ENCODE measurements at places on chromosomes 13 and 19. TPM values are rescaled to one million over a fixed set of nuclear protein-coding genes. Genes with fewer than 3 reads are reported as not detected.
A peak's percentile ranks its signal among the peaks of the same experiment; 100 is the strongest.

- no peak overlapping the region for H3K27ac ChIP-seq
- no peaks in the 10 kb centered on the region for H3K27me3 ChIP-seq
- no peak overlapping the region for H3K4me3 ChIP-seq
- no peaks in the 10 kb centered on the region for H3K36me3 ChIP-seq
- no peaks in the 10 kb centered on the region for H3K4me1 ChIP-seq
- DNase-seq: no peak
Measured at GRCh38 chr13:35449821-35450220, 26.7 kb downstream of the MAB21L1 start.

DNA sequence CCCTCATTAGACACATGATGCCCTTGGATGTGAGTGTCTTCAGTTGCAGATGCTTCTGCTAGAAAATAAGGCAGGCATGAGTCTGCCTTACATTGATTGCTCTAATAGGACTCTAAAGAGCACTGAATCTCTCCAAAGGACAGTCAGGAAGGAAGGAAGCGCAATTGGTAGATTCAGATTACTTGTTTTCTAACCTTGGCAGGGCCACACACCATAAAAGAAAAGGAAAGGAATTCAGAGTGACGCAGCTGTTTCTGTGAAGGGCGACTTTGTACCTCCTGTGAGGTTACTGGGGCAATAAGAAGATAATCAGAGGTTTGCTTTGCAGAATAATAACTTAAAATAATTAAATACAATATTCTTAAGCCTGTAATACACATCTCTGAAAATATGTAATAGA lies 48.0 kb downstream of the FRY start:
- no peak overlapping the region for H3K4me3 ChIP-seq
- H3K27me3 ChIP-seq: no peaks in the 10 kb centered on the region
- no peak for DNase-seq
- H3K36me3 ChIP-seq: no peaks in the 10 kb centered on the region

DNA sequence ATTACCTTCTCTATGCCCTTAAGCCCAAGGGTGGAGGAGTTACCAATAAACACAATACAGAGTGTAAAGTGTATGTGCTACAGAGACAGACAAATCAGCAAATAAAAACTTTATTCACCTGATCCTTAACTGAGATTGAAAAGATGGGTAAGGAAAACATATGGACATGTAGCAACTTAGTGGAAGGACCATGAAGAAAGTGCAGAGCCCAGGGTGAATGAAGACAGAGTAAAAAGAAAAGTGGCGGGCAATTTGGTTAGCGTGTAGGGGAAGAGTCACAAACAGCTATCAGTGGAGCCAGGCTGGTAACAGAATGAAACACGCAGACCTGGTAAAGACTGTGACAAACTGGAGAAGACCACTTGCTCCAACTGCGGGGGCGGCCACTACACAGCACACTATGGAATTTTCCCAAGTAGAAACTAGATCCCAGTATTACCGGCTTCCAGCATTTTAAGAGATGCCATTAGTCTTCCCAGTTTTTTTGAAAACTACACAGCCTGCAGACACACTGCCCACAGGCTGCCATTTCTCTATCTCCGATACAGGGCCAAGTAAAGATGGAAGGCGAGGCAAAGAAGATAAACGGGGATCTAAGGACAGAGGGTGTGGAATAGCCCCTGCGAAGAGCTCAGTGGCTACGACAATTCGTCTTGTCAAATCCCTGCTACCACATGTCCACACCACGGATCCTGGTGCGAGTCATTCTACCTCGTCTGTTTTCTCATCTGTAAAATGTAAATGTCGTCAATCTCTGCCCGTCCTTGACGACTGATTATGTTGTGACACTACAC lies 1.2 kb downstream of the UQCRFS1 start:
- no peaks in the 10 kb centered on the region for H3K36me3 ChIP-seq
- H3K27me3 ChIP-seq: no peaks in the 10 kb centered on the region
- H3K27ac ChIP-seq: peak overlapping the region; percentile 97
- DNase-seq: no peak
- peaks cover 14% of the 10 kb centered on the region for H3K4me1 ChIP-seq
- H3K4me3 ChIP-seq: peak overlapping the region; percentile 98

DNA sequence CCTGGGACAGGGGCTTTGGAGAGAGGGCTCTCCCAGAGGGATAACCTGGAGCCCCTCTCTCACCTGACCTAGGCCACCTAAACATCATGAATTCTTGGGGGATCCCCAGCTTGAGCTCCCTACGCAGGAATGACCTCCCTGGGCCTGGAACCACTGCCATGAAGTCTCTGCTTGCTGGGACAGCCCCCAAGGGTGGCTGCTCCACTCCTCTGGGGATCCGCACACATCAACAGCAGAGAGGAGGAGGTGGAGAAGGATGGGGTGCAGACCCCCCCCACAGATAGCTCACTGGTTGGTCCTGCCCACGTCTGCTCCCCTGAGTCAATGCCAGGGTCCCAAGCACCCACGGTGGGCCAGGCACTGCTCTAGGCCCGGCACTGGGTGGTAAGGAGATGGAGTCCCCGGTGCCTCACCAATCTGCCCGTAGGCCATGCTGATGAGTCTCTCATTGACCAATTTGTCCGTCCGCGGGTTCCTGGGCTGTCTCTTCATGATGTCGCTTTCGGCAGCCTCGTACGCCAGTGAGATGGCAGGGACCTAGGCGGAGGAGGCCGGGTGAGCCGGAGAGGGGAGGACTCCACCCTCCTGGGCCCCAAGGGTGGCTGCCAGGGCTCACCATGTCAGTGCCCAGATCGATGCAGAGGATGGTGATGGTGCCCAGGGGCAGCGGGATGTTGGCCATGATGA lies 10.8 kb upstream of the RABAC1 start:
- no peaks in the 10 kb centered on the region for H3K4me1 ChIP-seq
- H3K27me3 ChIP-seq: no peaks in the 10 kb centered on the region
- no peaks in the 10 kb centered on the region for H3K36me3 ChIP-seq
- DNase-seq: no peak

DNA sequence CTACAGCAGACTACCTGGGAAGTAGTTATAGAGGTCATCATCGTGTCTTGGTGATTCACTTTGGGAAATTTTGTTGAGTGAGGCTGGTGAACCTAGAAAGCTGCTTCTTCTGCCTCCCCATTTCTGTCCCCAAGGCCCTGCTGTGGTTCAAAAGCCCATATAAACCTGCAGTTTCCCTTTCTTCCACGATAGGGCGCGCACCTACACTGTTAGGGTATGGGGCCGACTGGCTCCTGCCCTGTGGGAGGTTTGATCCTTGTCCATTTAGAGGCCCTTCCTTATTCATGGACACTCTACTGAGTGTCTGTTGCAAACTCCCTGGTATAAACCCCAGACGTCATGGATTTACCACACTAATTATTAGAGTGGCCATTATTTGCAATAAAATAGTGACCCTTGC lies 191.8 kb downstream of the GGACT start:
- H3K4me3 ChIP-seq: no peak overlapping the region
- no peaks in the 10 kb centered on the region for H3K36me3 ChIP-seq
- no peaks in the 10 kb centered on the region for H3K27me3 ChIP-seq
- no peak for DNase-seq

GRCh38 chr19:37691881-37692504 lies 27.6 kb downstream of the ZNF607 start:
- peak overlapping the region; percentile 76 for H3K4me3 ChIP-seq
- no peaks in the 10 kb centered on the region for H3K36me3 ChIP-seq
- DNase-seq: peak; percentile 90

- no peaks in the 10 kb centered on the region for H3K36me3 ChIP-seq
- no peak overlapping the region for H3K27ac ChIP-seq
- DNase-seq: no peak
- no peak overlapping the region for H3K4me3 ChIP-seq
- no peaks in the 10 kb centered on the region for H3K4me1 ChIP-seq
Measured at GRCh38 chr13:47798906-47799305, 202.2 kb downstream of the SUCLA2 start.

DNA sequence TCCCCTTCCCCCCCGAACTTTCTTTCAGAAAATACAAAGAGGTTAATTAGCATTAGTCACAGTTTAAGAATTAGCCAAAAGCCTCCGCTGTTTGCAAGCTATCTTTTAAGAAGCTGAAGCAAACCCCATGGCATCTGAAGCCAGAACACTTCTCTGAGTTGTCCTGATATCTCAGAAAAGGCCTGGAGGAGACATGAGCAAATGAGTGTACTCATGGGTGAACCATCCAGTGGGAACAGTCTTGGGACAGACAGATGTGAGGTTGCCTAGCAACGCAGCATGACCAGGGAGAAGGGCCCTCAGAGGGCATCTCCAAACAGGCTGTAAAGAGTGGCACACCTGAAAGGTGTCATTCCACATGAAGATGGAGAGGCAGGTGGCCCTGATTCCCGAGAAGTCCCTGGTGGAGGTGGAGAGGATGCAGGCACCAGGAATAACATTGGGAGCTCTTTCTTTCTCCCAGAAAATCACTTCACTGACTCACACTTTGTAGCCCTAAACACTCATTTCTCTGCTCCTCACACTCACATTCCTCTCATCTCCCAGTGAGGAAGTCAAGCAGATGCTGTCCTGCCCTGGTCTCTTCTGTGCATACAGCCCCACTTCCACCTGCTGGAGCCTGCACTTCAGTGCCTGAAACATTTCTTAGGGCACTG lies 87.0 kb upstream of the TSHZ3 start:
- no peaks in the 10 kb centered on the region for H3K36me3 ChIP-seq
- H3K27ac ChIP-seq: no peak overlapping the region
- no peaks in the 10 kb centered on the region for H3K27me3 ChIP-seq
- no peak overlapping the region for H3K4me3 ChIP-seq

GRCh38 chr19:53517114-53517741 lies 20.7 kb upstream of the ZNF331 start:
- H3K27me3 ChIP-seq: no peaks in the 10 kb centered on the region
- no peak overlapping the region for H3K4me3 ChIP-seq
- H3K4me1 ChIP-seq: peaks cover 31% of the 10 kb centered on the region
- peak overlapping the region; percentile 95 for H3K27ac ChIP-seq
- H3K36me3 ChIP-seq: no peaks in the 10 kb centered on the region

GRCh38 chr13:112968910-112969691 lies at the start of gene MCF2L:
Gene MCF2L, plus strand, starts transcription at chr13:112969214. Its CDS starts 166 bp downstream, at chr13:112969380.
- peaks cover 16% of the 10 kb centered on the region for H3K4me1 ChIP-seq
- H3K27ac ChIP-seq: no peak within 1 kb of the TSS
- H3K27me3 ChIP-seq: no peaks in the 10 kb centered on the region

GRCh38 chr19:12937093-12937926 lies 1.1 kb upstream of the CALR start:
- no peaks in the 10 kb centered on the region for H3K36me3 ChIP-seq
- H3K27me3 ChIP-seq: no peaks in the 10 kb centered on the region
- peaks cover 27% of the 10 kb centered on the region for H3K4me1 ChIP-seq
- peak overlapping the region; percentile 98 for H3K4me3 ChIP-seq
- H3K27ac ChIP-seq: peak overlapping the region; percentile 58

DNA sequence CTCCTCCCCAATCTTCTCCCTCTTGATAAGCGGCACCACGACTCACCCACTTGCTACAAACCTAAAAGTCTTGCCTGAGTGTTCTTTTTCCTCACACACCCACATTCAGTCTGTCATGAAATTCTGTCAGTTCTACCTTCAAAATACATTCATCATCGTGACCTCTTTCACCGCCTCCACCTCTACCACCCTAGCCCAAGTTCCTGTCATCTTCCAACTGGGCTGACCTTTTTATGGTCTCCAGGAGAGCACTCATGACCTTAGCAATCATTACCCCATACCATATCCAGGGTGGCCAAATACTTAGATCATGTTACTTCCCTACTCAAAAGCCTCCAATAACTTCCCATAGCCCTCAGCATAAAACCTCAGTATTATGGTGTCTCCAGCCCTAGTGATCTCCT lies 110.4 kb upstream of the TSC22D1 start:
- H3K27me3 ChIP-seq: no peaks in the 10 kb centered on the region
- H3K27ac ChIP-seq: no peak overlapping the region
- no peak overlapping the region for H3K4me3 ChIP-seq
- no peaks in the 10 kb centered on the region for H3K36me3 ChIP-seq

GRCh38 chr19:1884291-1884718 lies 991 bp downstream of the ABHD17A start:
- peak overlapping the region; percentile 89 for H3K4me3 ChIP-seq
- no peaks in the 10 kb centered on the region for H3K36me3 ChIP-seq
- DNase-seq: no peak
- H3K27me3 ChIP-seq: no peaks in the 10 kb centered on the region
- H3K27ac ChIP-seq: peak overlapping the region; percentile 27

DNA sequence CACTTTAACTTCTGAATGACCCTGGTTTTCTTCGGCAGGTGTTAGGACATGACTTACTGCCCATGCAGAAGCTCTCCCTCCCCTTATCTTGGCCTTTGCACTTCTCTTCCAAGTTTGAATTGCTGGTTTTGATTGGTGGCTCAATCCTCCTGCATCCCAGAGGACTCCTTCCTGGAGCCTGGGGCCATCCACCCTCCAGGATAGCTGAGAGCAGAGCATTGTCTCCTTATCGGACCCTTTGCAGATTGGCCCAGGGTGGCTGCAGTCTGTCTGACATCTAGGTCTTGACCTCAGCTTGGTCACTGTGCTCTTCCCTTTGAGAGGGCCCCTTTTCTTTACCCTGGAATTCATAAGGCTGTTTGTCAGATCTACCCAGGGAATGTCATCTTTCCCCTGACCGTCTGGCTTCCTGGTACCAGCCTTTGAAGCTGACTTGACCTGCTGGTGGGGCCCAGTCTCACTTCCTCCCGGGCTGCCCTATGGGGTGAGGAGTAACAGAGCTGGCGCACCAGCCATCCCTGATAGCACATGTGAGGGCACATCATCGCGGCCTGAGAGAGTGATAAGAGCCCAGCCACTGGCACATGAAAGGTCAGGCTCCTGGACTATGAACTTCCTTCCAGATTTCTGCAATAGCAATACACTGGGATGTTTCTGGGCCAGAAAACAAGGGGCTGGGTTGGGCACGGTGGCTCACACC lies 172.9 kb upstream of the UBL3 start:
- no peaks in the 10 kb centered on the region for H3K27me3 ChIP-seq
- DNase-seq: no peak
- no peaks in the 10 kb centered on the region for H3K36me3 ChIP-seq
- H3K27ac ChIP-seq: no peak overlapping the region
- H3K4me1 ChIP-seq: no peaks in the 10 kb centered on the region

Gene LENG9
- total RNA-seq: 5.6 TPM

Gene ZNF568
- total RNA-seq: 13.3 TPM

Gene PCDH9
- 3.5 TPM for total RNA-seq

Gene NLRP11
- total RNA-seq: 3.9 TPM

Gene AMER2
- 1.5 TPM for total RNA-seq

Gene TRAPPC5
- 194 TPM for total RNA-seq

Gene RXFP2
- 0.43 TPM for total RNA-seq

Gene HSH2D
- 0.68 TPM for total RNA-seq

Gene CHAF1A
- total RNA-seq: 37.7 TPM

Gene MAMSTR
- total RNA-seq: 21.8 TPM

Gene LILRB5
- 4.4 TPM for total RNA-seq

Gene ABHD8
- 49.1 TPM for total RNA-seq

Data from testis (tissue), 5 donors.